RPMI7951 (cell line): ENCODE measurements at places on chromosomes 16 and 17. TPM values are rescaled to one million over a fixed set of nuclear protein-coding genes. Genes with fewer than 3 reads are reported as not detected.

DNA sequence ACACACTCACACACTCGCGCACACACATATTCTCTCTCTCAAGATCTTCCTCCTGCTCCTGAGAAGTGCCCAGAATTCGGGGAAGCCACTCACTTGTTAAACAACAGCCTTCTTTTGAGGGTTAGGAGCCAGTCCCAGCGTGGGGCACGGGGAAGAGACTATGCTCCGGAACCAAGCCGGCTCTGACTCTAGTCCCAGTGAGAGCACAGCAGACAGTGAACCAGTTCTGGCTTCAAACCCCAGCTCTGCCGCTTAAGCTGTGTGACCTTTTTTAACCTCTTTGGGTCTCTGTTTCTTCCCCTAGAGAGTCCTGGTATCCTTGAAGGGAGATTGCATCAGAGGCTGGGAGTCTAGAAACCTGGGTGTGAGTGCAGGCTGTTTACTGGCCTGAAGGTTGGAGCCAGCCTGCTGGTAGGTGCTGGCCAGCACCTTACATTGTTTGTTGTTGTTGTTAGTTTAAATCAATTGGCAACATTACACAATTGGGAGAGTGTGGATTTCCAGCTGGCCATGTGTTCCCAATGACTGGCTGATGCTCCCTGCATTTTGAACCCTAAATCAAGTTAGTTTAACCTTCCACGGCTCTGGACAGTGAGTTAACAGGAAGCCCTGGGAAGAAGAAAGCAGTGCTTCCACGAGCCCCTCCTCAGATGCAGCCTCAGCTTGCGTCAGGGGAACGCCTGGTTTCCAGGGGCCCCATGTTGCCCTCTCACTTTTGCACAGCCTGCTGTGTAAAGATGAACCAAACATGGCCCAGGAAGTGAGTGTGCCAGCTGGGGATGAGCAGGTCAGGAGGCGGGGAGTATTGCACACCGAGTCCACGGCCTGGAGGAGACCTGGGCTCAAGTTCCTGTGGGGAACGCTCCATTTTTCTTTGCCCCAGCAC is 71.5 kb downstream of the GAS7 start:
- peak; percentile 28 for DNase-seq

- DNase-seq: peak; percentile 41
Observed at GRCh38 chr17:35612924-35613521, 25.9 kb downstream of the AP2B1 start.

DNA sequence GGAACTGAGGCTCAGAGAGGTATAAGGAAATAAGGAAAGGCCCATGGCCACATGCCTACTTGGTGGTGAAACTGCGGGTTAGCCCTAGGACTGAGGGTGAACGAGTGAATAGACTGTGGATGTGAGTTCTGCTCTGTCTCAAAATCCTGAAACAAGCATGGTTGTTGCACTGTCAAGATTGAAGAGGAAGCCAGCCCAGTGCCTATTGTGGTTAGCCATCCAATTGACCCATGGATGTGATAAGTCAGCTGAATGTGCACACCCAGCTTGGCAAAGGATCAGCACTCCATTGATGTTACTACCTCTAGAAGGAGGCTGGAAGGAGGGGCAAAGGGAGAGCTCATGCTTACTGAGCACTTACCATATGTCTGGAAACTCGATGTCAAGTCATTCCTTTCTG is 4.5 kb downstream of the TMEM114 start:
- DNase-seq: no peak

DNA sequence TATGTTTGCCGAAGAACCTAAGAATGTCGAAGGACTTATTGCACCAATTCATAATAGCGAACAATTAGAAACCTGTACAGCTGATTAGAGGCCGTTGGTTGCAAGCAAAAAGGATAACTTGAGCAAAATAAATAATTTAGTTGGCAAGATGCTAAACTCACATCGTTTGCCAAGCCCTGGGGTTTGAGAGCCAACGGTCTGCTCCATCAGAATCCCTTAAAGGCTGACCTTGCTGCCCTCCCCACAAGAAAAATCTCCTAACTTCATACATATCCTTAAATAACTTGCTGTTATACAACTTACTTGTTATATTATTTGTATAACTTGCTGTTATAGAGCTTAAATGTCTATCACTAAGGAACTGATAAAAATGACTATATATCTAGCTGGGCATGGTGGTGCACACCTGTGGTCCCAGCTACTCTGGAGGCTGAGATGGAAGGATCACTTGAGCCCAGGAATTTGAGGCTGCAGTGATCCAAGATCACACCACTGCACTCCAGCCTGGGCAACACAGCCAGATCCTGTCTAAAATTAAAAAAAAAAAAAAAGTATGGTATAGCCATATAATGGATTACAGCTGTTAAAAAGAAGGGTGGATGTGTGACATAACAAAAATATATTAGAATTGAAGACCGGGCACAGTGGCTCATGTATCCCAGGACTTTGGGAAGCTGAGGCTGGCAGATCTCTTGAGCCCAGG is 1.9 kb upstream of the TRIM37 start:
- no peak for DNase-seq

DNA sequence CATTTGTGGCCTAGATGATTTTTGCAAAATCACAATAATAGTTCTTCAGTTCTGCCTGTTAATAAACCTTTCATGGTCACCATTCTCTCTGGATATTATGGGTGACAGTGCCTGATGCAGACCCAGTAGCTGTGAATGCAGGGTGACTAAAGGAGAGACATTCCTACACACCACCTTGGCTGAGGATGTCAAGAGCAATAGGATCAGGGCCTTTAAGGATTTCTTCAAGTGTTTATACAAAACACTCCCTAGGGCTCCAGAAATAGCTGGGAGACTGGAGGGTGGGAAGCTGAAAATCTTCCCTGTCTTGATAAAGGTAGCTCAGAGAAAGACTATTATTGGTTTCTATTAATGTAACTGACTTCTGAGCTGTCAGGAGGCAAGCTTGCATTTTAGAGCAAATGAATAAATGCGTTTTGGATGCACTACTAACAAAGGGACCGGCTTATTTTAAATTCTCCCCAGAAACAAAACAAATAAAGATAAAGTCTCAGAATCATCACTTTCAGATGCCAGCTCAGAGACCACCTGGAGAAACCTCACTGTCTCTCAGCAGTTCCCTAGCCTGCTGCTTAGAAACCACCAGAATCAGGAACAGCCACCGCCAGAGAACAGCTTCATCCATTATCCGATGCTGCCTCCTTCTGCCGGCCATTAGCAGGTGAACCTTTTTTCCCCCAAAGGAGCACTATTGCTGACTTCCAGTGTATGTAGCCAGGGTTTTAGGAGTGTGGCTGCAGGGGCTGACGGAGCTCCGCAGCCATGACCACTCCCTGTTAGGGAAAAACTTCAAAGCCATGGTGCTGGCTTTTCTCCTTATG is 171.4 kb upstream of the DYNLRB2 start:
- peak; percentile 56 for DNase-seq

DNA sequence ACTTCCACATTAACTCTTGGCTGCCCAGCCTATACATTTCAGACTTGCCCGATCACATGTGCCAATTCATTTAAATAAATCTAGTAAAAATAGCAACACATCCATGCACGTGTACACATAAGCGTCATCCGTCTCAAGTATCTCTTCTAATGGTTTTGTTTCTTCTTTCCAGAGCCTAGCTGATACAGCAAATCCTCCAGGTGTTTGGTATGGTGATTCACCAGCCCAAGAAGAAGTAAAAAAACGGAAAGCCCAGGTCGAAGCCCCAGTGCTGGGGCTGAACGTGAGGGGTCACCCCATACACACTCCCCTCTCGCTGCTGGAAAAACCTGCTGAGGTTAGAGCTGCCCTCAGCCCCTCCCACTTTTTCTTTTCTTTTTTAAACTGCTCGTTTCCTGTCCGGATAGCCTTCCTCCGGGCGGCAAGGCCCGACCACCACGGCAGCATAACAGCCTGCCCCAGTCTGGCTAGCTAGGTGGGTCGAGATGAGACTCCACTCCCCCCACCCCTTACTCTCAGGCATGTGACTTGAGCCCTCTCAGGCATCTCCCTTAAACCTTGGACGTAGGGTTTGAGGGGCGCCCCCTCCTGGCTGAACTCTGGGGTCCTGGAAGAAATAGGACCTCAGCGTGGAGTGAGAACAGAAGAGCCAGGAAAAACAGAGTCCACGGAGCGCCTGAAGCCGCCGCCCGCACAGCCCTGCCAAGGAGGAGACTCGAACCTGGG is 13.9 kb upstream of the OR1F1 start:
- no peak for DNase-seq

Gene AURKB
- total RNA-seq: 94.7 and 97.8 TPM in 2 replicates

Gene TIMP2
- total RNA-seq: 115 and 147 TPM in 2 replicates

Gene KRTAP4-3
- not detected in 2 replicates for total RNA-seq

Gene DOC2A
- 1.1 TPM in 1 of 2 replicates, not detected in the other for total RNA-seq
